ENCODE measurements at places on chromosomes 16 and 17.

GRCh38 chr17:68100000-68100641, 64.6 kb downstream of the KPNA2 start:
- no peak for DNase-seq

GRCh38 chr17:55527540-55528118, 16.4 kb upstream of the SMIM36 start:
- no peak for DNase-seq

DNA sequence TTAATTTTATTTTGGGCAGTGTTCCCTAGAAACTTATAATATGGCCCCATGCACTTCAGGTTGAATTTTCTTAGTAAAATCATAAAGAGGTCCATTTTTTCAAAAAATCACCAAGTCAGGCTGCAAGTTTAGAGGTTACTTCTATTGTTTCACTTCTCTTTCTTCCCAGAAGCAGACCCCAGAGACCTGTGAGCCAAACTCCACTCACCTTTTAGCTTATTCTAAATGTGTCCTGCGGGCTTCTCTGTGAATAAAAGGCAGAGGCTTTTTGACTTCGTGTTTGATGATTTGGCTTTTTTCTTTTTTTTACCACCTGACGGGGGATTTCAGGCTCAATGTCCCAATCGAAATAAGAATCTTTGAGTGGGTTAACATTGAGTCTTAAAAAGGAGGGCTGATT, 7.4 kb downstream of the PRKCB start:
- no peak for DNase-seq

- peak; percentile 81 for DNase-seq
These were observed 16.2 kb downstream of the ZNF276 start for GRCh38 chr16:89737341-89738071.

DNA sequence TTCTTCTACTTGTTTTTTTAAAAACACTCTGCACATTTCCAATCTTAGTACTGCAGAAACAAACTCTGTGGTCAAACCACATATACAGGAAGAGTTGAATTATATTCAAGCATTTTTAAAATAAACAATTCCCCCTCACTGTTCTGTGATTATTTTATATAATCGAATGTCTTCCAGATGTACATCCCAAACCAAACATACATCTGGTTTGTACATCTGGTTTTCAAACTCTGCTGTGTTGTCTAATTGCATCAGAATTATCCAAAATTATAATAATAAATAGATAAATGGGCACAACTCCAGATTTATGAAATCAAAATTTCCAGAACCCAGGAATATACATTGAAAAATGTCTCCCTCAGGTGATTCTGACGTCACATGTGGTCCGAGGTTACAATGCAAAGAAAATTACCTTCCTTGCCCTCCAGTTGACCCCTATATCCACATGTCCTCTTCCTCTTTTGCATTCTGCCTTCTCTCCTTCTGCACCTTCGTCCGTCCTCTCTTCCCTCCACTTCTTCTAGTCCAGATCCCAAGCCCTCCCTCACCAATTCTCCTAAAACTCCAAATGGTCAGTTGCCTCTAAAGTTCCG, 13.3 kb upstream of the CCDC144A start:
- DNase-seq, result no peak

GRCh38 chr16:88599825-88600538, 29.8 kb downstream of the ZC3H18 start:
- DNase-seq, result no peak

DNA sequence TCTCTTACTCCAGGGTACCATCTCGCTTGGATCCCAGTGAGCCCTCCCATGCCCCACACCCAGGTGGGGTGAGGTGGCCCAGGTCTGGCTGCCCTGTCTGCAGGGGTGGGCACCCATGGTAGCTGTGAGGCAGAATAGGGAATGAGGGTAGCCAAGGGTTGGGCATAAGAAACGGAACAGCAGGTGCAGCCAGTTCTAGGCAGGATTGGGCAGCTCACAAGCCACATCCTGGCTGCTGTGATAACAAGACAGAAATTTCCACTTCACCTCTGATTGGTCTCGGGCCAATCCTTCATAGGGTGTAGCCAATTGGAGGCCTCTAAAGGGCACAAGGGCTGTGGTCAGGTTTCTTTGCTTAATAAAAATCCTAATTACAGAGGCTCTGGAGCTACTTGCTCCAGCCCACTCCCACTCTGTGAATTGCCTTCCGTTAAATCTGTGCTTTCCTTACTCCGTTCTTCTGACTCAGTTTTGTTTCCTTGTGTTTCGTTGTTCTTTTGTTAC, 1.5 kb upstream of the ARHGDIG start:
- DNase-seq, result peak; percentile 55

- no peak for DNase-seq
These were observed 827.6 kb upstream of the KIF2B start for GRCh38 chr17:52995147-52995546.

DNA sequence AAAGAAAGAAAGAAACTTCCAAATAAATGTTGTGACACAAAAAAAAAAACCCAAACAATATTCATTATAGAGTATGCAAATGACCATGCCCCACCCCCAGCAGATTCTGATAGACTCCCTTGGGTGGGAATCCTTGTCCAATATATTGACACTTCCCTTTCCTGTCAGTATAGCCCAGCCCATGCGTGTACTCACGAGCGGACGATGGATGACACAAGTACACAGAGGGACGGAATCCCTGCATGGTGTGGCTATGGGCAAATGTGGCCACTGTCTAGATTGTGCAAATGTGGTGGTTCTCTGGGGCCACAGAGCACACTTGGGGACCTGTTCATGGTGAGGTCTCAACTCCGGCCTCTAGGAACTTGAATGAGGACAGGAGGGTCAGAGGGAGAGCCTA, 3.1 kb downstream of the RAB37 start:
- DNase-seq, result no peak

- DNase-seq, result no peak
These were observed 247.0 kb downstream of the CHD9NB start for GRCh38 chr16:52805559-52806168.

GRCh38 chr16:2280981-2281542, 13.1 kb upstream of the RNPS1 start:
- no peak for DNase-seq

DNA sequence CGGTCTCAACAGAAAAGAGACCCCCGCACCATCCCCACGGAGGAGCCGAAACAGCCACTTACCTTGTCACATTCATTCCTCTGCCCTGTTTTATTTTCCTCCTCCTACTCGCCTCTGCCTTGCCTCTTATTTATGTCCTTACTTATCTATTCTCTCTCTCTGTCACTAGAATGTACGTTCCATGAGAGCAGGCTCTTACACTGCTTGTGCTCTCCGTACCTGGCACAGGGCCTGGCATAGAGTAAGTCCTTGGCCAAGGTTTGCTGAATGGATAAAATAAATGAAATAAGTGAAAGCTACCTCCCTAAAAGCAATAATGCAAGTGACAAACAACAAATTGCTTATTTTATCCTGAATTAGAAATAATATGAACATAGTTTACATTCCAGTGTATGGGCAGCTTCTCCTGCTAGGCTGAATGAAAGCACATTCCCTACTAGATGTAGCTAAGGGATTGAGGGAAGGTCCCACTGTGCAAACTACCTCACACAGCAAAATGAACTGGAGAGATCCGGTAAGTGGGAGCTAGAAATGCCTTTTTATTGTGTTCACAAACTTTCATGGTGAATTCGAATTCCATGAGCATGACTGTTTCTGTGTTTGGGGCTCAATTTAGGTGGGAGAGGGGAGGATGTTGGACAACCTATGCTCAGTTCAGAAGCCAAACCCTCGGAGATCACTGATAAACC, 173.1 kb downstream of the PARN start:
- DNase-seq, result no peak

GRCh38 chr16:27228045-27228444, 24.7 kb downstream of the KDM8 start:
- no peak for DNase-seq

GRCh38 chr17:28523876-28524275, 17.7 kb downstream of the FOXN1 start:
- no peak for DNase-seq

- DNase-seq, result no peak
These were observed 101.5 kb upstream of the ZNF750 start for GRCh38 chr17:82941021-82942001.

GRCh38 chr17:10775740-10776356, 28.1 kb downstream of the TMEM238L start:
- no peak for DNase-seq

GRCh38 chr17:56319531-56319930, 166.3 kb downstream of the ANKFN1 start:
- no peak for DNase-seq

- no peak for DNase-seq
These were observed 290.1 kb downstream of the MAP2K4 start for GRCh38 chr17:12310811-12311210.

- no peak for DNase-seq
These were observed 714 bp downstream of the ACSF3 start for GRCh38 chr16:89094252-89094879.

GRCh38 chr16:14244196-14245010, 173.3 kb downstream of the MRTFB start:
- no peak for DNase-seq

- DNase-seq, result no peak
These were observed 277.0 kb upstream of the PSMD7 start for GRCh38 chr16:74019612-74020011.

DNA sequence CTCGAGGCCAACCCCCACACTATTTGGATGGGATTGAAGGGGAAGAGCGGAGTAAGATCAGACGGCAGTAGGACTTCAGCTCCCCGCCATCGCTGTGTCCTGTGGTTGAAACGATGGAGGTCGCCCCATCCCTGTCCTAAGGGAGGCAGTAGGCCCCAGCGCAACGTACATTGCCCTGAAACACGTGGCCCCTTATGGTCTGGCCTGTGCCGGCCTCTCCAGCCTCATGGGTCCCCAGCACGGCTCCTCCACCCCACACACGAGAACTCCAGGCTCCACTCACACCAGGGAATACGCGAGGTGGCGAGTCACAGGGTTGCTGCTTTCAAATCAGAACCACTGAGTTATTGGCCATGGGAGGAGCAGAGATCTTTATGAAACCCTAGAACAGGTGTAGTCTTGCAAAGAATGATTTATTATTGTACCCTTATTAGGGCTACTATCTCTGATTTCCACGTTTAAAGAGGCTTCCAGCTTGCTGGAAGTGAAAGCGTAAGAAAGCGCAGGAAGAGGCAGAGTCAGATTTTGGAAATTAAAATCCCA, 669 bp upstream of the DCTPP1 start:
- no peak for DNase-seq

GRCh38 chr16:3822366-3823045, 58.0 kb downstream of the CREBBP start:
- no peak for DNase-seq

GRCh38 chr16:68778551-68779231, 41.6 kb downstream of the CDH1 start:
- DNase-seq, result no peak

DNA sequence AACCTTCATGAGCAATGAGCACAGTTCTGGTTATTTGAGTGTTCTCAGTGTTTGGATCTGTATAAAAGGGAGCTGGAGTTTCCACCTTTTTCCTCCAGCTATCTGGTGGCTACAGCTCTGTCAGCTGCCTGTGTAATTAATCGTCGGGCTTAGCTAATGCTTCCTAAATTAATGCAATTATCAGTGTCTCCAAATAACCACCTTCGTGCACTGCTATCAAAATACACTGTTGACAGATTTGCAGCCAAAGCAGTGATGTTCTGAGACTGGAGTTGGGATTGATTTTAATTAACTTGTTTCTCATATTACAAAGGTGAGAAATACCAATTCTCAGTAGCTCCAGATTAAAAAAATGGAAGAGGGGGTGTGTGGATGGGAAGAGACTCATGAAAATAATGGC, 325.8 kb downstream of the CBLN1 start:
- DNase-seq, result no peak

DNA sequence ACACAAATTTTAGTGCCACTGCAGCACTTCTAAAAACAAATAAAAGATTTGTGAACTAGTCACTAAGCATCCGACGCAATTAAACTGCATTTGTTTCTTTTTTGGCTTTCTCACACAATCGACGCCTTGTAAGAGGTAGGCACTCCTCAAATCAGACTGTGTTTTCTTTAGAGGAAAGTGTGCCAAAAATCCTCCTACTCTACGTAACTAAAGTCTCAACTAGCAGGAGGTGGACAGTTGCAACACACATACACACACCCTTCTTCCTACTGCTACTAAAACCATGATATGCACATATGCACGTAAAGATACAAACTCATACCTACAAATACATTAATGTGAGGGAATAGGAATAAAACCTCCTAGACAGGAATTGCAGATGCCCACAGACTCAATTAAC, 844.7 kb upstream of the SOX9 start:
- DNase-seq, result no peak

GRCh38 chr16:17784073-17784472, 313.3 kb upstream of the XYLT1 start:
- DNase-seq, result no peak

DNA sequence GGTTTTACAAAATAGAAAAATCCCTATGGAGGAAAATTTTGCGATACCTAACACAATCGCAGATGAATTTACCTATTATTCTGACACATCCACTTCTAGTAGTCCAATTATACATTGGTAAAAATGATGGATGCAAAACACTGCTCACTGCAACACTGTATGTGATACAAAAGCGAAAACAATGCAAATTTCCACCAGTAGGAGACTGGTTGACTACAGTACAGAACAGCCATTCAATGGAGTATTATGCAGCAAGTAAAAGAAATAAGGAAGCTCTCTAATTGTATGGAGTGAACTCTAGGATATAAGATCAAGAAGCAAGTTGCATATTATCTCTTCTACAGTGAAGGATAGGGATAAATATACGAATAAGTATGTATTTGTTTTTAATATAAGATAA, 48.5 kb downstream of the SETD6 start:
- DNase-seq, result no peak

GRCh38 chr16:78552106-78552675, 452.7 kb downstream of the WWOX start:
- no peak for DNase-seq

- no peak for DNase-seq
These were observed 396.8 kb downstream of the SOX9 start for GRCh38 chr17:72517413-72518158.

DNA sequence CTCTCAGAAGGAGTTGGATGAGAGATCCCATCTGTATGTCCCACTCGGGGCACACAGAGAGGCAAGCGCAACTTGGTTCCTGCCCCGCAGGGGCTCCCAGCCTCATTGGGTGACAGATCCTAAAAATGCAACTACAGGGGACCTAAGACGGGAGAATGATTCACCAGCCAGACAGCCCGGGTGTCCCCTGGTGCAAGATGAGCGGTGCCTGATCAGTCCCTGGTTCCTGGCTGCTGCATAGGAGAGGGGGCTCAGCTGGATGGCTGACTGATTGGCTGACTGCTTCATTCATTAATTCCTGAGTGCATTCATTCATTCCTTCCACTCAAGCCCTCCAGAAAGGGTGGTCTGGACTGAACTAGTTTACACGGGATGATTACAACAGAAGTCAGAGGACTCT, 22.0 kb downstream of the WNT3 start:
- no peak for DNase-seq

- DNase-seq, result no peak
These were observed 31.4 kb upstream of the CHMP6 start for GRCh38 chr17:80960037-80960796.

GRCh38 chr17:55264645-55265298, at the start of gene HLF:
TSS of gene HLF (plus strand) at chr17:55264960. CDS start at chr17:55265485, 525 bp downstream.
- DNase-seq, result peak; percentile 71

All from CD4-positive, alpha-beta memory T cell (primary cell).